ENCODE measurements at places on chromosomes 6 and 20. TPM values are rescaled to one million over a fixed set of nuclear protein-coding genes. Genes with fewer than 3 reads are reported as not detected.

DNA sequence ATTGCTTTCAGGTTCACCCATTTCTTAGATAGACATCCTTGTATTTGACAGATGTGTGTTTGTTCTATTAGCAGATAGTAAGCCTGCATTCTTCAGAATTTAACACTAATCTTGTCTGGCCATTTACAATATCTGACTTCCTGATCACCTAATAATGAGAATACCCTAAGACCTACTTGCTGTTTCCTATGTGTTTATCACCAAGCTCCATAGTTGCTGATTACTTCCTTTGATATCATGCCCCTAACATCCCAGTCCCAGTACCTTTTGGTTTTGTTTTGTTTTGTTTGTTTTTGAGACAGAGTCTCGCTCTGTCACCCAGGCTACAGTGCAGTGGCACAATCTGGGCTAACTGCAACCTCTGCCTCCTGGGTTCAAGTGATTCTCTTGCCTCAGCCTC, 143.6 kb upstream of the DST start:
- DNase-seq, result no peak

GRCh38 chr20:51087266-51087665, 64.4 kb upstream of the KCNG1 start:
- no peak for DNase-seq

GRCh38 chr20:59520814-59521213, 83.5 kb upstream of the PHACTR3 start:
- no peak for DNase-seq

GRCh38 chr6:111171577-111172400, 84.5 kb downstream of the SLC16A10 start:
- DNase-seq, result no peak

DNA sequence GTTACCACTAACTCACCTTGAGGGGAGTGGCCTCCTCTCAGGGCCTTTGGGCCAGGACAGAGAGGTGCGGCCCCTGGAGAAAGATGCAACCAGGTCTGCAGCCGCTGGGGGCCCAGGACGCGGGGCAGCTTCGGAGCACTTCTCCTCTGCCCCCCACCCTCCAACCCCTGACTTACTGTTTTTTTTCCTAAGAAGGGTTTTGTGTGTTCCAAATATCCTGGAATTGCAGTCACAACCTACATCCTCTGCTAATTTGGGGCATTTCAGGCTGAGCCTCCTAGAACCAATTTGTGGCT, 1.7 kb downstream of the LINC00237 start:
- no peak for DNase-seq

DNA sequence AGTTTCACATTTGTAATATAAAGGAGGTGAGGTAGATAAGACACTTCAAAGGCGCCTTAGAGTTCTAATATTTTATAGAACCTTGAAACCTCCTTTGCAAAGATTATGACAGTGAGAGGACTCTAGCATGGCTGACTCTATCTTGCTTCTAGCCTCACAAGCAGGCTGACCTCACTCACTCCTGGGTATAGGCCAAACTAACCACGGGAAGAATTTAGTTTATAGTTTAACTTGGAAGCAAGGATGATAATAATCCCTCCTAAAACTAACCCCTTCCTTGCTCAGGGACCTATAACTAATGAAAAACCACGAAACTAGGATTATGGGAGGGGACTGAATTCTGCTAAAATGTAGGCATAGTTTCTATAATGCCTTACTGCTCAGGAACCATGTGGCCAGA, 84.3 kb downstream of the FILIP1 start:
- no peak for DNase-seq

DNA sequence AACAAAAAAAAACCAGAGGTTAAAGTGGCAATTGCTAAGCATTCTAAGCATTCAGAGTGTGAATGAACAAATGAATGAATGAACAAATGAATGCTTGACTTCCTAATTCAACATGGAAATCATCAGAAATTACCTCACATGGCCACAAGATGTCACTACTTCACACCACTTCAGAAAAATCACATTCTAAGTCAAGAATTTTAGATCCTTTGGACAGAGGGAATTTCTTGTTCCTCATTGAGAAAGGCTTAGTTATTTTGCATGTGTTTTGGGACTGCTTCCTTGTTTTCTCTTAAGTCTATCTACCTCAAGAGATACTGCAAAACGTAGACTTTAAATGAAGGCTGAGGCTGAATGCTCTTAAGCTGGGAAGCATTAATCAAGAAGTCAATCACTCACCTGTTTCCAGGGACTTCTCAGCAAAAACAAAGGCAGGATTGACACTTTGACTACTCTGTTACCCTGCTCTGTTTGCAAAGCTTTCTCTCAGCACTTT, 120.2 kb downstream of the MBOAT1 start:
- no peak for DNase-seq

- no peak for DNase-seq
Observed at GRCh38 chr6:125154118-125154760, 666 bp downstream of the TPD52L1 start.

GRCh38 chr6:95087394-95088097, 489.8 kb upstream of the MANEA start:
- DNase-seq, result no peak

DNA sequence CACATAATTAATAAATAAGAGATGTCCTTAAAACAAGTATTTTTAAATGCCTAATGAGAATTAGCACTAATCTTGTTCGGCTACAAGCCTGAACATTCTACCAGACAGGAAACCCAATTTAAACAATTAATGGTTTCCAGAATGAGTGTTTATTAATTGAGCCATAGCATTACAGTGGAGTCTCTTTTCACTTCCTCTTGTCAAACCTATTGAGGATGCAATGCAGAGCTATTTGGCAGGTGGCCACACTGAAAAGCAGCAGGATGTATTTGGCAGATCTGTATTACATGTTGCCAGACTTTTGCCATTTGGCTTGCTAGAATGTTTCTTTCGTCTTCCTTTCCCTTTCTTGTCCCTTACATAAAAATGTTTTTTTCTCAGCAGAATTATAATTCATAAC, 475.2 kb upstream of the MARCKS start:
- no peak for DNase-seq

- no peak for DNase-seq
Observed at GRCh38 chr6:27502508-27503435, 29.9 kb upstream of the ZNF184 start.

- no peak for DNase-seq
Observed at GRCh38 chr20:48823476-48823875, 4.3 kb downstream of the PREX1 start.

DNA sequence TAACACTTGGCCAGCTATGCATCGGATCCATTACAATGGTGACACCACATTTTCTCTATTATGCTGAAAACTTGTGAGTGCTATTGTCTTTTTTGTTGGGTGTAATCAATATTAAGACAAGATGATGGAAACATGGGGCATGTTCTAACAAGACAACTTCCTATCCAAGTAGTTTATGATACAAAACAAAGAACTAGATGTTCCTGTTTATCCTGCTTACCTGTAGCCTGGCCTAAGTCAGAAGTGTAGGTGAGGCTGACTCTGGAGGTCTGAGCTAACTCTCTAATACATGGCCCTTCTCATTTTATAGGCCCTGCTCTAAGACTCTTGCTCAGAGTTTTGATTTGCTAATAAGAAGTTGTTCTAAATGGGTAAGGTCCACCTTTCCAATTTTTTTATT, 242.4 kb upstream of the STXBP5 start:
- DNase-seq, result no peak

DNA sequence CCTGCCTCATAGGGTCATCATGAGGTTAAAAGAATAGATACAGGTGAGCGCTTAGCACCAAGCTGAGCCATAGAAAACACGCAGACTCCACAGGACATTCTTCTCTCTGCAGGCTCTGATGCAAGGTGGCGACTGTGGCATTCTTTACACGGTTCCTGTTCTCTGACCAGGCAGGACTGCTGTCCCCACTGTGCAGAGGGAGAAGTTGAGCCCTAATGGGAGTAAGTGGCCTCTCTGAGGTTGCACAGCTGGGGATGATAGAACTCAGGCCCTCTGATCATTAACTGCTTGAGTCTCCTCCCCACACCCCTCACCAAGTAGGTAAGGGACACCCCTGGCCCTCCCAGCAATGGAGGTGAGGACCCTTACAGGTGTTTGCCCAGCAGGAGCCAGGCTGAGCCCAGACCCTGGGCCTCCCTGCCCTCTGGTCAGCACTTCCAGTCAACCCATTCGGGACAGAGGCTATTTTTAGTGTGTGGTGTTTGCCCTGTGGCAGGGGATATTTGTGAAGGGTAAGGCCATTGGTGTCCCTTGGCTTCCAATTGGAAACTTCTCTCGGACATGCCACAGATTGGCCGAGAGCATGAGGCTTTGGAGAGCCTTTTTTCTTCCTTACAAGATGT, 116.8 kb downstream of the VEGFA start:
- no peak for DNase-seq

Gene RBPJL
- not detected for total RNA-seq

Gene SEMG1
- not detected for total RNA-seq

Gene KIF13A
- total RNA-seq, result 86.3 TPM

Gene OR2J3
- not detected for total RNA-seq

Gene IL17A
- not detected for total RNA-seq

Gene EPPIN
- total RNA-seq, result not detected

Data from esophagus muscularis mucosa (tissue), 4 donors.